ENCODE measurements at places on chromosomes 2 and 18.
A peak's percentile ranks its signal among the peaks of the same experiment; 100 is the strongest.

DNA sequence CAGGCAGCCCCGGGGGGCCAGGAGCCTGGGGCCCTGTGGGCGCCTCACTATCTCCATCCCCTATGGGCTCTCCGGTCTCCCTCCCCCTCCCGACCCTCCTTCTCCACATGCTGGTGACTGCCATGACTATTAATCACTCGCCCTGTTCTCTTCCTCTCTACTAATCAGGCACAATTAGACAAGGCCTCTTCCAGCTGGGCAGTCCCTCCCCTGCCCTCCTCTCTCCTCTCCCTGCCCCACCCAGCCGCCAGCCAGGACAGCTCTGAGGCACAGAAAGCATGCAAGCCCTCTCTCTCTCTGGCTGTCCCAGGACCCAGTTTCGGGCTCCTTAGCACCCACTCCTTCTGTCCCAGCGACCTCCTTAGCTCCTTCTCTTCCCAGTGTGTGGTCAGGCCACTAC is 5.8 kb downstream of the ASIC4 start:
- DNase-seq = no peak

DNA sequence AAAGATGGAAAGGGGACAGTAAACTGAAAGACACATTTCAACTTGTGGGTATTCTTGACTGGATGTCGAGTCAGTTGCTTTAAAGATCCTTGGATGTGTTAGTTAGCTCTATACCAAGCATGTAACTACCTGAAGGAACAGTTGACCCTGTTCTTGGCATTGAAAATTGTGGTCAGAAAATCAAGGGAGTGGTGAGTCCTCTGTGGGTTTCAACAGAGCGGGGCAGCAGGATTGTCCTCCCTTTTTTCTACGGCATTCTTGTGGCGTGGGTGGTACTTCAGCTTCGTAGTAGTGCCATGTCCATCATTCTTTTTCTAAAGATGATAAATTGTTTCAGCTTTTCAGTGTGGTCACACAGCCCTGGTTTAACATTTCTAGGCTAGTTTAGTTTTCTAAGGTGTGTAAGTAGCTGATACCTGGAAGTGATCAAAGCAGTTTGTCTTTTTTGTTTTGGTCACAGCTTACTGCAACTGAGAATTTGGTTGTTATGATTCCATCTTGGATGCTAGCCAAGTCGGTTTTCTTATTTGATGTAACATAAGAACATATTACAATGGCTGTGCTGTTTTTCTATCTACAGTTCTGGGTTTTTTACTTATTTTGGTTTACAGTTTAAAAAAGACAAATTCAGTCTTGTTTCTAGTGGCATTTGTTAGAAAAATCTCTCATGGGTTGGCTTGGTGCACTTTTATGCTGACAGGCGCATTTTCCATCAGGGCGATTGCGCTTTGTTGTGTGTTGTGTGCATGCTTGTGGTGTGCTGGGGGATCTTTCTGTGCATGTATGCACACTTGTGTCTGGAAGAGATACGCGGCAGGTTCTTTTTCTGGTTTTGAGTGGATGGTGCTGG is 84.7 kb downstream of the ZNF407 start:
- DNase-seq = peak; percentile 31

DNA sequence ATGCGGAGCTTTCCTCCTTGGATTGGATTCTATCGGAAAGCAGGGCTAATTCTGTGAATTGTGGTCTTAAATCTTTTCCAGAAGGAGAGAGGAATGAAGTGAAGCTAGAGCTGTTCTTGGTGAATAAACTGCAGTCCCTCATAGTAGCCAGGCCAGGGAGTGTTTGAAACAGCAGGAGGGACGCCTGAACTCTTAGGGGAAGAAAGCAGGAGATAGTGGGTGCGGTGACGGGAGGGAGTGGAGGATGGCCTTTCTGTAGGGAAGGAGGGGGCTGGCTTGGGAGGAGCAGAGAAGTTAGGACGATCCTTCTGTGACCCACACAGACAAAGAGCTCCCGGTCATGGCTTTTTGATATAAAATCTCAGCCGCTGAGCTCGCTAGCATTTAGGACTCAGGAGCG is 47.5 kb upstream of the KCNF1 start:
- DNase-seq = no peak

GRCh38 chr2:28071221-28071620 is 180.7 kb downstream of the BABAM2 start:
- no peak for DNase-seq

DNA sequence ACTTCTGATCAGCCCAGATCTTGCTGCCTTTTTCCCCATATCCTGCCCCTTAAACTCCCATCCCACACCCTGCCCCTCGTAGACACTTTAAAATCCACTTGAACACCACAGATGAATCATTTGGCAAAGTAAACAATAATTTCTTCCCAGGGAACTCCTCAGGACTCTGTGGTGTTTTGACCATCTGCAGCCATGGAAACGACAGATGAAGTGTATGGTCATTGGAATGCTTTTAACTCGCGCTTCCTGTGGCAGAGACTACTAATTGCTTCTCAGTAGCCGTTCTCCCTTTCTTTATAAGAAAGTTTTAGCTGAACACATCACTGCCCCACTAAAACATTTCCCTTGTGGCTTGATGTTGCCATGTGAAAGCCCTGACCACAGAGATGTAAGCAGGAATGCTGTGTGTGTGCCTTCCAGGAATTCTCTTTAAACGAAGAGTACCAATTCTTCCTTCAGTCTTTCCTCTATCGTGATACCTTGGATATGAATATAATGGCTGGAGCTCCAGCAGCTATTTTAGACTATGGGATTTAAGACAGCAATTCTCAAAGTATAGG is 92.7 kb upstream of the PARD3B start:
- peak; percentile 92 for DNase-seq

GRCh38 chr2:14615121-14615520 is 17.4 kb upstream of the LRATD1 start:
- no peak for DNase-seq

GRCh38 chr2:632471-632870 is 44.7 kb downstream of the TMEM18 start:
- no peak for DNase-seq

DNA sequence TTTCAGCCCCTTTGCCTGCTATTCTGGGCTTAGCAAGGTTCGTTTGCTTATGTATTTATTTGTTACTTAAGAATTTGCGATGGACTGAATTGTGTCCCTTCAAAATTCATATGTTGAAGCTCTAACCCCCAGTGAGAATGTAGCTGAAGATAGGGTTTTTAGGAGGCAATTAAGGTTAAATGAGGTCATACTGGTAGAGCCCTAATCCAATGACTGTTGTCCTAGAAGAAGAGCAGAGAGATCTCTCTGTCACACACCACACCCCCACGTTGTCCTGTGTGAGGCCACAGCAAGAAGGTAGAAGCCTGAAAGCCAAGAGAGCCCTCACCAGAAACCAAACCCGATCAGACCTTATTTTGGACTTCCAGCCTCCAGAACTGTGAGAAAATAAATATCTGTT is 66.7 kb downstream of the KIAA1328 start:
- no peak for DNase-seq

- peak; percentile 81 for DNase-seq
Observed at GRCh38 chr2:69087912-69088240, 74.9 kb downstream of the ANTXR1 start.

GRCh38 chr18:65975536-65975935 is 224.7 kb downstream of the CDH7 start:
- no peak for DNase-seq

- DNase-seq = no peak
Observed at GRCh38 chr18:66344227-66344626, 259.7 kb downstream of the CDH19 start.

DNA sequence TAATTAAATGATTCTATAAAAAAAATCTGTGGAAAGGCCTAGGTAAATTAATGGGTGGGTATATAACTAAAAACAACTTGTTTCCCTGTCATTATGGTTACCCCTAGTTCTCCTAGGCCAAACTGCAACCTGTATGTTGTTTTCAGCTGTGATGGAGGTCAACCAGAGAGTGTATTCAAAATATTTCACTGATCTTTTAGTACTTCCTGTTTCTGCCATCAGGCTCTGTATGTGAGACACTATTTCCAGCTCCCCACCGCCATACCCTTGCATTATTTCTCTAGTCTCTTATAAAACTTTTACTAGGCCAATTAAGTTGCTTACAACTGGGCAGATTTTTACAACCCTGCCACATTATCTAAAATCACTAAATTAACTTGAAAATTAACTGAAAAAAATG is 21.0 kb upstream of the CDKL4 start:
- DNase-seq = no peak

DNA sequence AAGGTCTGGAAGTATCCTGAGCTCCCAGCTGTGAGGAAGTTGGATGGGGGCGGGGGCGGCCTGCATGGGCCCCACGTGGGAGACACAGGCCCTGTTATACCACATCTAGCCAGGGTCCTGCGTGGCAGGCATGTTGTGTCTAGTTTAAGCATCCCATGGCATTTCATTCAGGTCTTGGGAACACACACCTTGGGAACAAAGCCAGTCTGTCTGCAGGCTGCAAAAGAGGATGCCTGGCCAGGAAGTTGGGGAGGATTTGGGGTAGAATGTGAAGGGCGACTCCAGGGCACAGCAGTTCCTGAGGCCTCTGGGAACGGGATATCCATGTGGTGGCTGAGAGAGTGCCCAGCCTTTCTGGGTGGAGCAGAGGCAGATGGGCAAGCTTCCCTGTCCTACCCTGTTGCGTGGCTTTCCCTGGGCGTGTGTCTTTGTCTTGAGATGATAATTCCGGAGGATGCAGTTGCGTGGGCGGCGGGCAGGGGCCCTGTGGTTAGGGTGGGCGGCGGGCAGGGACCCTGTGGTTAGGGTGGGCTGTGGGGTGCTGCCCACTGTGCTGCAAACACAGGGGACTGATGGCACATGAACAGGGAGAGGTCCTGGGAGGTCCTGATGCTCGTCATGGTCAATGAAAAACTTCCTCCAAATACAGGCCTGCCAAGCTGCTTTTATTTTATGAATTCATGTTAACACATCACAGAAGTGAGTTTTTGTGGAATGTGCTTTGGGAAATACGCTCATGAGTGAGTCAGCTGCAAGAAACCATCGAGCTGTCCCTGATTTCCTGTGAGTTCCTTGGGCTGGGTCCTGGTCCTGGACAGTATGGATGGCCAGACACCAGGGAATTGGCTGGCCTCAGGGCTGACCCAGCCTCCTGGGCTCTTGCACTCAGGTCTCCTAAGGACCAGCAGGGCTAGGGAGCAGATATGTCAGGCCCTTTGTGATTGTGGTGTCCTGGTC is 90.0 kb upstream of the HS6ST1 start:
- peak; percentile 80 for DNase-seq

- peak; percentile 17 for DNase-seq
Observed at GRCh38 chr18:29259838-29260237, 1082.9 kb upstream of the CDH2 start.

DNA sequence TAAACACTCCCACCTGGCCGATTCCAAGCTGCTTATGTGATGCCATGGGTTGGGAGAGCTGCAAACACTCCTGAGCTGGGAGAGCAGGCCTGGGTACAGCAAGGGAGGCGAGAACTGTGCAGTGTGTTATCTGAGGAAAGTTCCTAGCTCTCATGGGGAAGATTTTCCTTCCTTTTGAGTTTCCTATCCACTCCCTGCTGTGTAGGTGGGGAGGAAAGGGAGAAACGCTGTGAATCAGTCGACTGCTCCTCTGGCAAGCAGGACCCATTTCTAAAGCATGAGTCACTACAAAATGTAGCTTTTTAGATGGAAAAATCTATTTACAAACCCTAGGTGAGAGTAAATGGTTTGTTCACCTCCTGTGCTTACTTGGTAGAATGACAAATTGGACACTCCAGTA is 80.4 kb downstream of the SH3RF3 start:
- DNase-seq = peak; percentile 78

GRCh38 chr2:190959911-190960788 is 53.8 kb downstream of the STAT1 start:
- DNase-seq = no peak

DNA sequence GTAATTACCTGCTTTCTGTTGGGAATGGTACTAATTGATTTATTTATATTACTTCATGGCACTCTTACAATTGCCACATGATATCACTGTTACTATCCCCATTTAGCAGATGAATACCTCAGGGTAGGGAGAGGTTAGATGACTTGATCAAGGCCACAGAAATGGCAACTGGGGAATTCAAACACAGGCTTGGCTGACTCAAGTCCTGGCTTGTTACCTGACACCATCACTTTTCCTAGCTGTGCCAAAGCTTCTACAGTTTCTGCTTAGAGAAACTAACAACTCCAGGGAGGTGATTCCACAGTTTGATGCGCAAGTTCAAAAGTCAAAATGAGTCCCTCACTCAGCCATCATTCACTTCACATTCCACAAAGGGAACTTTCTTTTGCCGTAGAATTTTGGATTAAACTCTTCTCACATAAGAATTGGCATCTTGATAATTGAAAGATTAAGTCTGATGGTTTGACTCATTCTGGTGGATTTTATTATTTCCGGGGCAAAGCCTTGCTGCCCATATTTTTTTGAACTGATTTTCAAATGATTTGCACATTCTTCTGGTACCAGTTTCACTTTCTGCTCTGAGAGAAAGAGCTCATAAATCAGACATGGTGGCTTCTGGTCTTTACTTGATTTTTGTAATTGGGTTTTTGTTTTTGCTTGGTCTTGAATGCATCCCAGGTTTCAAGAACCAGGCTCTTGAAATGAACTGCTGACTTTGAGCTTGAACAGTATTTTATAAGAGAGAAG is 656.8 kb downstream of the BCL11A start:
- no peak for DNase-seq

- DNase-seq = peak; percentile 63
Observed at GRCh38 chr2:223026357-223027110, 25.5 kb upstream of the KCNE4 start.

- DNase-seq = no peak
Observed at GRCh38 chr2:69975136-69975852, 13.9 kb upstream of the ASPRV1 start.

DNA sequence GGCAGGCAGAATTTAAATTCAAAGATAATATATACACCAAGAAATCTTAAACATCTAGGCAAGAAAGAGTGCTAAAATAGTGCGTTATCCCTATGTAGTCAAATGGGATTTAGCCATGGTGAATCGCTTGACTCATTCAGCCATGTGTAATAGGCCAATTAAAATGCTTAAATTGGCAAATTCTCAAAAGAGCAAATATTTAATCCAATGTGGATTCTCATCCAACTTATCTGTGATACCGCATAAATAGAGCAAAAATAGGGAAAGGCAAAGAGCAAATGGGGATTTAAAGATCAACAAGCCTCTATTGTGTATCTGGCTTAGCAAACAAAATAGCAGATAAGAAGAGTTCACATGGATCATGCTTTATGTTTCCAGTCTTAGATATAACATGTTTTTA is 123.2 kb upstream of the RPRM start:
- DNase-seq = no peak

- DNase-seq = no peak
Observed at GRCh38 chr2:165699946-165700345, 94.1 kb downstream of the GALNT3 start.

GRCh38 chr18:26717123-26717719 is 148.3 kb downstream of the AQP4 start:
- no peak for DNase-seq

- DNase-seq = peak; percentile 64
Observed at GRCh38 chr2:64062840-64063239, 43.6 kb upstream of the VPS54 start.

- peak; percentile 13 for DNase-seq
Observed at GRCh38 chr2:29322011-29322410, 206.8 kb downstream of the CLIP4 start.
